Stimulated activated CD8-positive, alpha-beta memory T cell treated with anti-CD3 and anti-CD28 coated beads, Interleukin-2, amount 100 ng/mL, for 1 hour (primary cell): ENCODE measurements at places on chromosomes 16 and 17.

DNA sequence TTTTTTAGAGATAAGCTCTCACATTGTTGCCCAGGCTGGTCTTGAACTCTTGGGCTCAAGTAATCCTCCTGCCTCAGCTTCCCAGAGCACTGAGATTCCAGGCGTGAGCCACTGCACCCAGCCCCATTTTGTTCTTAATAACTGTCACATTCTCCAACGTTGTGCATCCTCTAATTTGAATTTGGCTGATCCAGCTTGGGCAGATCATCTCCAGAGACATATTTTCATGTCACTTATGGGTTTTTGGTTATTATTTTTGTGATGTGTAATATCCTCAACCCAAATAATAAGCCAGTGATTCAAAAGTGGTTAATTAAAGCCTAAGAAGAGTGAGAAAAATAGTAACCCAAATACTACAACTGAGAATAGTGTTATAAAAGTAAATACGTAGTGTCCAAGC is 16.2 kb upstream of the COL1A1 start:
- DNase-seq: no peak

- peak; percentile 55 for DNase-seq
These were observed 959 bp upstream of the ANKRD13B start for GRCh38 chr17:29591737-29592608.

DNA sequence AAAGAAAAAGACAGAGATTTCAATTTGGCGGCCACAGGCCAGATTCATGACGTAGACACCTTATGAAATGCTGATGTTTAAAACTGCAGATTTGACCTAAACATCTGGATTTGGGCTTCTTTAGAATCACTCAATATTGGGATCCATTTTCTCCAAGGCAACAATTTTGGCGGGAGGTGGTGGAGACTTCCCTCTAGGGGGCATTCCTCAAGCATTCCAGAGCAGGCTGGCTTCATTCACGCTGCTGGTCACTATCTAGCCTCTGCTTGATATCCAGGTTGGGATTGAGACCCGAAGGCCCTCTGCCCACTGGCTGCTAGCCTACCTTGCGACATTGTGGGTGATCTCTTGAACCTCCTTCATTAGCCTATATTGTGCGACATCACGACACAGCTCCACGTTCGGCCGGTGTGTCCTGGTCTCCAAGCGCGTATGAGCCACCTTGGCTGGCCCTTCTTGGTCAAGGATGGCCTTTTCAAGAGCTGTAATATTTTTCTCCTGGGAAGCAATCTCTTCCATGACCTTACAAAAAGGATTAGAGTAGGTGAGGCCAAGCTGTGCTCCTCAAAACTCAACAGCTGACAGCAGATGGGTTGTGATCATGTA is 24.5 kb downstream of the FBXO39 start:
- DNase-seq: no peak

- DNase-seq: no peak
These were observed 36.8 kb downstream of the TEKT5 start for GRCh38 chr16:10657925-10658324.

DNA sequence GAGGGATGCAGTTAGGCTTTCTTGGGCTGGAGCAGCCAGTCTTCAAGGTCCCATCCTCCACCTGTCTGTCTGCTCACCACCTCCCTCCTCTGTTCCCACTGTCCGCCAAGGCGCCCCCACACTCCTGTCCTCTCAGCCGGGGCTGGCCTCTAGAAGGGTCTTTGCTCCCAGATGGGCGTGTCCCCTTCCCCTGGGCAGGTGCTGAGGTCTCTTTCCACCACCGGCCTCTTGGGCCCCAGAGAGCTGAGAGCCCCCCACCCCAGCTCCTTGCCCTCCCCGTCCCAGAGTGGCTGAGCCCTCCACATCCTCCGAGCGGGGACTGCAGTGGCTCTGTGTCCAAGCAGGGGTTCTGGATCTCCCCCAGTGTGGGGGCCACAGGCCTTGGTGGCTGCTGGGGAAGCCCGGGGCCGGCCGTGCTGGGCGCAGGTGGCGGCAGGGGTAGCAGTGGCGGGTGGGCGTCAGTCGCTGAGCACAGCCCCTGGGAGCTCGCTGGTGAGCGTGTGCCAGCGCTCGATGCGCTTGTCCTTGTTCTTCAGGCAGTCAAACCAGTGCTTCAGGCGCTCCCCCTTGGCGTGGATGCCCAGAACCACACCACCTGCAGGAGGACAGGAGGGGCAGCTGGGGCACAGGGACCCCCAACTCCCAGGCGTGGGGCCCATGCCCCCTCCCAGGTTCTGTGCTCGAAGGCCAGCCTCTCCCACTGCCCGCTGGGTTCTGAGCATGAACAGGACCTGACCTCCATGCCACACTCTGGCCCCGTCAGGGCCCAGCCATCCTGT is 9.8 kb downstream of the SCGB1C2 start:
- no peak for DNase-seq
